Stimulated activated CD4-positive, alpha-beta T cell treated with anti-CD3 and anti-CD28 coated beads, Interleukin-1b, Interleukin-23, amount 100 ng/mL, for 1 hour (primary cell): ENCODE measurements at places on chromosomes 2 and 18.

- no peak for DNase-seq
Observed at GRCh38 chr2:109269706-109270504, 140.9 kb downstream of the SH3RF3 start.

DNA sequence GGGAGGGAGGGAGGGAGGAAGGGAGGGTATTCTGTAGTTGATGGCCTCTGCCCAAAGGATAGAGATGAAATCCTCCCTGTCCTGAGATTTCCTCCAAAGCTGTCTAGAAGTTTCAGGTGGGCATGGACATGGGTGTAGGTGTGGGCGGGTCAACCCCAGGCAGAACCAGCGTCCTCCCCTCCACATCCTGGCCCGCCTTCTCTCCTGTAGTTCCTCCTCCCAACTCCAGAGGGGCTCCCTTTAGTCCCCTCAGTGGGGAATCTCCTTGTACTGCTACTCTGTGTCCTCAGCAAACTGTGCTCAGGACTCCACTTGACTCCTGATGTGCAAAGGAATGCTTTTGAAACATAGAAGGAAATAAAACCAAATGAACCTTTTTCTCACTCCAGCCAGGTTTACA, 88.1 kb downstream of the MRPS9 start:
- no peak for DNase-seq

DNA sequence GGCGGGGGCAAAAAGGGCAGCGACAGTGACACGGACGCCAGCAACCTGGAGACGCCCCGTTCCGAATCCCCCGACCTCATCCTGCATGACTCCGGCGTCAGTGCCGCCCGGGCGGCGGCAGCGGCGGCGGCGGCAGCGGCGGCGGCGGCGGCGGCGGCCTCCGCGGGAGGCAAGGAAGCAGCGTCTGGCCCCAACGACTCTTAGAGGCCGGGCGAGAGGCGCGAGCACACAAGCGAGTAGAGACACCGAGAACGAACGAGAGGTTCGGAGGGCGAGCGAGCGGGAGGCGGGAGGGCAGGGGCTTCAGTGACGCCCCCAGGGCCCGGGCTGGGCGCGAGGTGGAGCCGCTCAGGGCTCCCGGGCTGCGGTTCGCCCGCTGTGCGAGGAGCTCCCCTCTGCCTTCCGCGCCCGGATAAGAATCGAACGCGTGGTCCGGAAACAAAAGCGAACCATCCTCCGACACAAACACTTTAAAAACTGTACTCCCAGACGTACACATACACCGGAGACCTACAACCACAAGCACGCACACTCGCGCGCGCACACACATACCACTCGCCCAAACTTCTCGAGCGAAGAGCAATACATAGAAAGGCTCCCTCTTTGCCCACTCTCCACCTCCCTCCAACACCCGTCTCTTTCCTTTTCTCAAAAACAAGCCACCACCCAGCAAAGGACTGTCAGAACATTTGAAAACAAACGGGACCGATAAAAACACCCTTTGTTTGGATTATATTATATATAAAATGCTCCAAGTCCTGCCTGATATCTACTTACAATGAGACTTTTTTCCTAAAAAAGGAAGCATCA, 2.8 kb downstream of the SP9 start:
- no peak for DNase-seq

DNA sequence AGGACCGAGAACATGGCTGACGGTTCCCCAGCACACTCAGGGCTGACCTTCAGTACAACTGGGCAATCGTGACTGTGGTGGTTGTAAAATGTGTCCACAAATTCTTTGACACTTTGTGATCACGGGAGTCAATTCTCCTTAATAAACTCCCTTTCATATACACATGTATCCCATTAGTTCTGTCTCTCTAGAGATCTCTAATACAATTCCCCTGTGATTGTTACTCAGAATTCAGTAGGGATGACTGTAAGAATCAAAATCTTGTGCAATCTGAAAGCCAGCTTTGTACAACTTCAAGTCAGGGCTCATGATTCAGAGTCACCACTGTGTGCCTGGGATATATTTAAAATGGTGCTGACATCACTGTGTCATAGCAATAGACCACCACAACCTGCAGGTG, 89.5 kb upstream of the LMAN1 start:
- no peak for DNase-seq

- DNase-seq, result no peak
Observed at GRCh38 chr2:120551522-120551921, 184.1 kb upstream of the GLI2 start.

DNA sequence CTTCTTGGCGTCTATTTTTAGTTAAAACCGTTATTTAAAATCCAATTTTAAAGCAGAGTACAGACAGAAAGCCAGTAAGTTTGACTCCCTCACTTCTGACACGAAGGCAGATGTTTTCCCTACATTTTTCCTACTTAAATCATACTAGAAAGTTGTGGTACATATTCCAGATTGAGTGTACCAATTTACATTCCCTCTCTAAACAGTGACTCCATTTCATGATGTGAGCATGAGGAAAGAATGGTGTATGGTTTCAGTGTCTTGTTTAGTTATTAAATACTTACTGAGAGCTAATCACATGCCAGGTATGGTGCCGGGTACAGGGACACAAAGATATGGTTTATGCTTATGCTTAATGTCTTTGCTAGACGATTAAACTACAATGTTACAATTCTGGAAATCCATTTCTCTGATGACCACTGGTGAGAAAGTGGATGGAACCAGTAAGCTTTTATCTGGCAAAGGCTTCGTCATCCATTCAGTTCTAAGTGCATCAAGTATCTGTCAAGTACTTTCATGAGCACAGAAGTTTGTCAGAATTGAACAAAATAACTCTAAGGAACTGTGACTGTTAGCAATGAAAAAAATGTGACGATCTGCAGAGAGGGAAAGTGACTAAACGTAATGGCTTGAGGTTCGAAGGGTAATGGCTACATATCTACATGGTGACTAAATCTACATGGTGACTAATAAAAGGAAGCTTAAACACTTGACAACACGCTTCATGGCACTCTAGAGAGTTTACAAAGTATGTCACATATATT, 25.7 kb downstream of the MAP4K3 start:
- no peak for DNase-seq

- DNase-seq, result no peak
Observed at GRCh38 chr18:65751155-65752085, 608 bp downstream of the CDH7 start.

DNA sequence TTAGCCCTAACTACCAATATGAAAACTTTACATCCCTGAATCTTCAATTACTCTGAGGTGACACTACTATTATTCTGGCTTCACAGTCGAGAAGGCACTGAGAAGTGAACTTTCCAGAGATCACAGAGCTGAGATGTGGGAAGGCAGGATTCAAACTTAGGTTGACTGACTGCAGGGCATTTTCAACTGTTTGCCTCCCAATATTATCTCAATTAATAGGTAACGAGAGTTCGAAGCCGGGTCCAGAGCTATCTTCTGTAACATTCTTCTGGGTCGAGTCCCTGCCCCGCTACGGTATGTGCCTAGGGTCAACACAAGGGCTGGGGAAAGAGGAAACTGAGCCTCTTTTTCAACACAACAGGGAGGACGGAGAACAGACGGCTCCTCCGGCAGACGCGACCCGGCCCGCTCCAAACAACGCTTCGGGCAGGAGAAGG, 740 bp downstream of the CHMP3 start:
- no peak for DNase-seq

DNA sequence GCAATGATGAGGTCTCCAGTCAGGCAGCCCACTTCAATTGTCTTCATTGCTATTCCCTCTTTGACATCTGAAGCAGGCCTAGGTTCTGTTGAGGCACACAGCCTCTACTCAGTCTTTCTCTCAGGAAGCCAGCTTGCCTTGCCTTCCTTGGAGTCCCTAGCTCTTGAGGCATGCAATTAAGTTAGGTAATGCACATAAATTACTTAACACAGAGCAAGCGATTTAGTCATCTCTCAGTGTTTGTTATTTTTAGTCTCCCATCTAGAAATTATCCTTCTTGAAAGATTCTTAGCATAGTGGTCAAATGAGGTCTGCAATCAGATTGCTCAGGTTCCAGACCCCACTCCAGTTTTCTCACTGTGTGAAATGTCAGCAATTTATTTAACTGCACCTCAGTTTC, 32.0 kb downstream of the SULT1C4 start:
- no peak for DNase-seq

GRCh38 chr18:46429649-46430224, 227.3 kb downstream of the LOXHD1 start:
- no peak for DNase-seq
